ENCODE measurements at places on chromosomes 1 and 21.

DNA sequence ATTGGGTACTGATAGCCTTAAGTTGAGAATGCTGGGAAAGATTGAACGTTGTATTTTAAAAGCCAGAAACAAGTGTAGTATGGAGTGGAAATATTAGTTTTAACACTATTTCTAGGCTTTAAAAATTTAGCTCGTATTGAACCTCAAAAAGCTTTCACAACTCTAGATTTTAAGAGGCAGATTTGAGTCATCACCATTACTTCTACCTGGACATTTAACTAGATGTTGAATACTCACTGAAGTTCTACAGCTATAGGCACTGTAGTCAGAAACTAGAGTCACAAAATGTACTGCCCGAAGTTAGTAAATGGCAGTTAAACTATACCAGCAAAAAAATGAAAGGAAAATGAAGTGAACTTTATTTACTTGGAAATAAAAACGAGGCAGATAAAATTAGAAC, 96.5 kb downstream of the NEK7 start:
- DNase-seq: no peak

DNA sequence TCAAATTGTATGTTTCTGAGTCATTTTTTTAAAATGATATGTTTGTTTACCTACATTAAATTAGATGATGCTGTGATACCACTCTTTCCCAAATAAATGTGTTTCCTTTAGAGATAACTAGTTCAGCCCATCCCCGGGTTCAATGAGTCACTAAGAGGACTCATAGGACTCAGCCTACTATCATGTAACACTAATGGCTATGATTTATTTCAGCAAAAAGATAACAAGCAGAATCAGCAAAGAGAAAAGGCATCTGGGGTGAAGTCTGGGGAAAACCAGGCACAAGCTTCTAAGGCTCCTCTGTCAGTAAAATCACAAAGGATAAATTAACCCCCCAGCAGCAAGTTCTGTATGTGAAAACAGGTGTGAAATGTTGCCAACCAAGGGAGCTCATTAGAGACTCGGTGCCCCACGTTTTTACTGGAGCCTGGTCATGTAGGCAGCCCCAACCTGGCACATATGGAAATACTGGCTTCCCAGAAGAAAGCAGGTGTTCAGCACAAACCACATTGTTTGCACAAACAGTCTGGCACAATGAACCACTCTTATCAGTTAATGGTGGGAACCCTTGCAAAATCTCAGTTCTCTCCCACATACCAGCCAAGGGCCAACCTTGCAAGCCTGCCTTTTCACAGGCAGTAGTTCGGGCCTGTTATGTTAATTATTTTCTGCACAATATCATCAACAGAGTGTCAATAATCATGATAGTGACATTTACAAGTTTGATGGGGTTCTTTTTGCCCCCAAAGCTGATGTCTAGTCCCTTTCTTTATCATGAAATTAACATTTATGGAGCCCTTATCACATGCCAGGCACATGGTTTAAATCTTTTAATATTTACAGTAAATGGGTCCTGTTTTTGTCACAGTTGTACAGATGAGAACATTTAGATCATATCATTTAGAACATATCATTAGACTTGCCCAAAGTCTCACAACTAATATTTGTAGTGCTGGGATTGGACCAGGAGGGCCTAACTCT, 23.1 kb upstream of the CNN3 start:
- peak; percentile 89 for DNase-seq

DNA sequence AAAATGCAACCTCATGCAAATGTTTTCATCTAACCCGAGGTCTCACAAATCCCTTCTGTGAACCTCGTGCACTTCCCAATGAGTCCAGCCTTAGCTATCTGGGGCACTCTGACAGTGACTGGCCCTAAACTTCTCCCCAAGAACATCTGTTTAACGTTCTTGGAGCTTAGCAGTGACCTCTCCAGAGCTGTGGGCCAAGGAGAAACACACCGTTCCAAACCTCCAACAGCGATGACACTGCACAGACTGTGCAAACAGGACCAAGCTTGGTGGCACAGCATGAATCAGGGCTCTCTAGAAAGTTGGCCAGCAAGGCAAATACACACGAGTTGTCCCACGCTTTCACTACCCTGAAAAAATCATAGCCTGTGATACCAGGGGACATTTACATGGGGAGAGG, 15.8 kb downstream of the BEND5 start:
- DNase-seq: no peak

DNA sequence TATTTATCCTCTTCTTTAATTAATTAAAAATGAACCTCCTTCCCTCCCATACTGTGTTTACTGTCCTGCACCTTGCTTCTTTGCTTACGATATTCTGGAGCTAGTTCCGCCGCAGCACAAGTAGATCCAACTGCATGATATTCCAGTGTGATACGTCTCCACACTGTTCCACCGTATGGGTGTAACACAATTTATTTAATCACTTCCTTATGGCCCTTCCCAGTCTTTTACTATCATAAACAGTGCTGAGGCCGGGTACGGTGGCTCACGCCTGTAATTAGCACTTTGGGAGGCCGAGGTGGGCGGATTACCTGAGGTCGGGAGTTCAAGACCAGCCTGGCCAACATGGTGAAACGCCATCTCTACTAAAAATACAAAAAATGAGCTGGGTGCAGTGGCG, 25.7 kb downstream of the CNST start:
- DNase-seq: no peak

- DNase-seq: peak; percentile 57
These were observed 7.4 kb upstream of the IRF2BP2 start for GRCh38 chr1:234617131-234617985.

DNA sequence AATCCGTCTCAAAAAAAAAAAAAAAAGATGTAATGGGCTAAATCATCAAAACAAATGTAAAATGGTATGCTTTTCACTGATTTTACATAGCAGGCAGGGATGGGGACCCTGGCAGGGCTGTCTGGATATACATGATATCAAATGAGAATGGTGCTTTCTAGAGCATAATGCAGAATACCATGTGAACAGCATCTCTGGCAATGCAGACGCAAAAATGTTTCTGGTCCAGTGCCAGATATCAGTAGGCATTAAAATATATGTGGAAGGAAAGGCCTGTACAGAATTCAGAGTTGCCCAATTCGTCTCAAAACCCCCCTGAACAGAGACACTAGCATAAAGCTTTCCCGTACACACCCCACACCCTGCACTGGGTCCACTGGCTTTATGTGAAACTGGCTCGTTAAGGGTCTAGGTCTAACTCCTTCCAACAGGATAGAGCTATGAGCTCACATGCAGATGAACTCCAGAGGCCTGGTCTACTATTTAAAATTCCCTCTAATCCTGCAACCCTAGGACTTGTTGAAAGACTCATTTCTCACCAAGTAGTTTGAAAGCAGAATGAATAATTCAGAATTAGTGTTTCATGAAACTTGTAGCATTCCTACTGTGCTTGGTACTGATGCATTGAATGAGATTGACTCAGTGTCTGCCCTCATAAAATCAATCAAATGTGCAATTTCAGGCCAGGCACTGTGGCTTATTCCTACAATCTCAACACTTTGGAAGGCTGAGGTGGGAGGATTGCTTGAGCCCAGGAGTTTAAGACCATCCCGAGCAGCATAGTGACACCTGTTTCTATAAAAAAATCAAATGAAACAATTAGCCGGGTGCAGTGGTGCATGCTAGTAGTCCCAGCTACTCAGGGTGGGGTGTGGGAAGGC, 2.6 kb upstream of the MYSM1 start:
- DNase-seq: no peak

DNA sequence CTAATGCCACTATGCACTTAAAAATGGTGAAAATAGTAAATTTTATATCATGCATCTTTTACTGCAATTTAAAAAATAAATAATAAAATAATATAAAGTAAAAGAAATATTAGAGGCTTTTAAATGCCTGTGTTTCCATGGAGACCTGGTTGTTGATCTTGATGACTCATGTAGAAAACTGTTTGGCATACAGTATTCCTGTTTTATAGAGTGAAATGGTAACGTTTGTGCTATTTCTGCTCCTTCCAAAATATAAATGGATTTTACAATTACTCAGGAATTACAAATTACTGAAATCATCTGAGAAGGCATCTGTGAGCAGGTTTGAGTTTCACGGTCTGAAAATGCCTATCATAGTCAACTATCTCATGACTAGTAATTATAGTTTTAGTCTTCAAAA, 98.4 kb upstream of the USP25 start:
- no peak for DNase-seq

GRCh38 chr1:51512120-51512519, 6.9 kb downstream of the EPS15 start:
- DNase-seq: no peak

DNA sequence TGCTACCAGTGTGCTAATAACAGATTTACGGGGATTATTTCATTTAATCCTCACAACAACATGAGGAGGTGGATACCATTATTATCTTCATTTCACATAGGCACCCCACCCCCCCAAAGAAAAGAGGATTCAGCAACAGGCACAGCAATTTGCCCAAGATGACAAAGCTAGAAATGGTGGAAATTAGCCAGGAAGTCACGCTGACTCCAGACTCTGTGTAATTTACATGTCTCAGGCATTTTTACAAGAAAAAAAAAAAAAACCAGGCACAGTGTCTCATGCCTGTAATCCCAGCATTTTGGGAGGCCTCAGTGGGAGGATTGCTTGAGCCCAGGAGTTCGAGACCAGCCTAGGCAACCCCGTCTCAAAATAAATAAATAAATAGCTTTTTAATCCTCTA, 37.5 kb upstream of the PRDM2 start:
- no peak for DNase-seq

DNA sequence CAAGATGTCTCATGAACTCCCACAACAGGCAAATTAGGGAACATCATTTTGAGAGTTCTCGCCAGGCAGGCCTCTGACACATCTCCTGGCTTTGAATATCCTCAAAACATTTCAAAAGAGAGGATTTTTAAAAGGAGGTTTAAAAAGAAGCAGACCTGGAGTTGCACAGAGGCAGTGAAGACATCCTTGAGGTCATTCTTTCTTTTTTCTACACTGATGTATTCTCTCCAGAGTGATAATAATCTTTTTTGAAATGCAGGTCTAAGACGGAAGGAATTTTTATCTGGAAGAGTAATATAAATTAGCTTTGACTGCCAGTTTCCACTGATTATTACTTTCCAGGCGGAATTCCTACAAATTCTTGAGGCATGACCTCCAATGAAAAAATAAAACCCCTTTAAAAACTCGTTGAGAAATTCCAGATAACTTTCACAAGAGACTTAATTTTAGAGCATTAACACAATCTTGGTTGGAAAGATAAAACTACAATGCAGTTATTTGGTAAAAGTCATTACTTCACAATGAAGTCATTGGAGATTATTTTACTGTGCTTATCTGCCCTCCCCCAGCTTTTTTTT, 125.0 kb downstream of the LYPLAL1 start:
- no peak for DNase-seq

DNA sequence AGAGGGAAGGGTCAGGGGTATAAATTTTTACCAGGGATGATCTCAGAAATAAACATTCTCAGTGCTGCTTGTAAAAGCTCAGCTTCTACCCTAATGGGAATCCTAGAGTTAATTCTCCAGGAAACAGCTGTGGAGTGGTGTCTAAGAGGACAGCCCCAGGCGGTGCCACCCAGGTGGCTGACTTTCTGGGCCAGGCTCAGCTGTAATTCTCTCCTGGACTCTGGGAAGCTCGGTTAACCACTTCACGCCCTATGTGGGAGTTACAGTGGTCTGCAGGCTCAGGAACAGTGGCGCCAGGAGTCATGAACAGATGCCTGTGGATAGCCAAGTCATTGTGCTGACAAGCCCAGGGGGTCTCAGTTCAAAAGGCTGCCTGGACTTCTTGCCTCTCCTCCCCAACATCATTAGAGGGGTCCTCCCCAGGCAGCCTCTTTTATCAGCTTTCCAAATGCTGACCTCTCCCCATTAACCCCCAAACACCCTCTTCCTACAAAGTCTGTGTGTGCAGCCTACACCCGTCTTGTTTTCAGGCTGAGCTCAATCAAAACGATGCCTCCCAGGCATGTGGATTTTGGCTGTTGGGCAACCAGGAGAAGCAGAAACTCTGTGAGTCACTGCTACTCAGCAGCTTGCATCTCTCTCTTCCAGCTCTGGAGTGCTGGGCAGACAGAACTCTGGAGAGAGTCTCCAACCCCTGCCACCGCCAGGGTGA, 1.2 kb downstream of the HHIPL2 start:
- DNase-seq: peak; percentile 44

- no peak for DNase-seq
These were observed 119.1 kb upstream of the GALNT2 start for GRCh38 chr1:229947968-229948367.

GRCh38 chr1:44608141-44608540, 66.1 kb downstream of the TMEM53 start:
- DNase-seq: no peak

- DNase-seq: no peak
These were observed 1369.1 kb upstream of the ADGRL4 start for GRCh38 chr1:80375662-80376061.

- DNase-seq: no peak
These were observed at the start of gene CD164L2 for GRCh38 chr1:27383039-27383605. Gene CD164L2, minus strand, starts transcription at chr1:27383333. Its CDS starts 94 bp downstream, at chr1:27383239.

- DNase-seq: no peak
These were observed 365.6 kb upstream of the ST6GALNAC5 start for GRCh38 chr1:76501586-76502219.

DNA sequence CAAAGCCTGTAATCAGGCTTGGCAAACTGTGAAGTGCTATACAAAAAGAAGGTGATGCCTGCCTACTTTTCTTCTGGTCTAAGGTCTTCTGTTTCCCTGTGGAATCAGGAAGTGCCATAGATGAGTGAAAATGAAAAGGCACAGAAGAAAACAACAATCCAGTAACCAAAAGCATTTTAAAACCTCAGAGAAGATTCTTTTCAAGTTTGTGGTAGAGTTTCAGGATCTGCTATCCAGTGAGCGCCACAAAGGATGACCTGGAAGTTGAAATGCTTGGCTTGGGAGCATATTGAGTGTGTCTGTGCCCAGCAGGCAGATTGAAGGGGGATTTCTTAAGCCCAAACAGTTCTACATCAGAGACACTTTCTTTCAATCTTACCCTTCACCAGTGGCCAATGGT, 272.2 kb downstream of the PAPPA2 start:
- no peak for DNase-seq

DNA sequence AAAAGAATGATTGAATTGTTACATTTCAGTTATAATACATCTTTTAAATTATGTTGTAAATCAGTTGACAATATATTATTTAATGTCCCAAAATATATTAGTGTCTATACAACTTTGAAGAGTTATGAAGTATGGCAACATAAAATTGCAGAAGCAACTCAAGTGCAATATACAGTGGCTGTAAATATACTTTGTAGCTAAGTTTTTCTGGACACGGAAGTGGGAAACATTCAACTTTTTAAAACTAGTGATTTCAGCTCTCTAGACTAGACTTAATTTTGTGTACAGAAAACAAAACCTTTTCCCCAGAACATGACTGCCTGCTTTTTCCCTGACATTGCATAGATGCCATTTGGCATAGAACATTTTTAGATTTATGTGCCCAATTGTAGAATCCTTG, 29.5 kb upstream of the ABCG1 start:
- no peak for DNase-seq

- no peak for DNase-seq
These were observed 37.5 kb downstream of the CAMTA1 start for GRCh38 chr1:6822530-6823359.
